ENCODE measurements at places on chromosomes 4 and X. TPM values are rescaled to one million over a fixed set of nuclear protein-coding genes. Genes with fewer than 3 reads are reported as not detected.

The CLNK gene
- not detected for total RNA-seq

The PNCK gene
- total RNA-seq: 0.33 TPM

The EMCN gene
- not detected for total RNA-seq

The CSAG2 gene
- total RNA-seq: not detected

The GYPB gene
- not detected for total RNA-seq

The GRIA3 gene
- total RNA-seq: not detected

The MAGED4 gene
- 1.4 TPM for total RNA-seq

The NLGN3 gene
- total RNA-seq: 0.33 TPM

The YY2 gene
- 2.5 TPM for total RNA-seq

The ELF4 gene
- total RNA-seq: 5.6 TPM

The ARHGAP36 gene
- not detected for total RNA-seq

The PDE6B gene
- total RNA-seq: 0.15 TPM

The TMPRSS11E gene
- not detected for total RNA-seq

The LNX1 gene
- 0.36 TPM for total RNA-seq

The CTAG2 gene
- total RNA-seq: not detected

The NRK gene
- total RNA-seq: under 0.01 TPM

The RFC1 gene
- 50.0 TPM for total RNA-seq

The UCP1 gene
- total RNA-seq: not detected

The ADGRL3 gene
- under 0.01 TPM for total RNA-seq

The NXF2 gene
- not detected for total RNA-seq

The CENPVL1 gene
- total RNA-seq: not detected

The CCNB3 gene
- 4.3 TPM for total RNA-seq

The PGRMC1 gene
- total RNA-seq: 103 TPM

Data from melanocyte of skin (primary cell).